ENCODE measurements at places on chromosomes 4 and X. TPM values are rescaled to one million over a fixed set of nuclear protein-coding genes. Genes with fewer than 3 reads are reported as not detected.

GRCh38 chrX:19005909-19006308 lies 22.0 kb upstream of the PHKA2 start:
- DNase-seq, result no peak

The ERCC6L gene
- 4.0 TPM for total RNA-seq

DNA sequence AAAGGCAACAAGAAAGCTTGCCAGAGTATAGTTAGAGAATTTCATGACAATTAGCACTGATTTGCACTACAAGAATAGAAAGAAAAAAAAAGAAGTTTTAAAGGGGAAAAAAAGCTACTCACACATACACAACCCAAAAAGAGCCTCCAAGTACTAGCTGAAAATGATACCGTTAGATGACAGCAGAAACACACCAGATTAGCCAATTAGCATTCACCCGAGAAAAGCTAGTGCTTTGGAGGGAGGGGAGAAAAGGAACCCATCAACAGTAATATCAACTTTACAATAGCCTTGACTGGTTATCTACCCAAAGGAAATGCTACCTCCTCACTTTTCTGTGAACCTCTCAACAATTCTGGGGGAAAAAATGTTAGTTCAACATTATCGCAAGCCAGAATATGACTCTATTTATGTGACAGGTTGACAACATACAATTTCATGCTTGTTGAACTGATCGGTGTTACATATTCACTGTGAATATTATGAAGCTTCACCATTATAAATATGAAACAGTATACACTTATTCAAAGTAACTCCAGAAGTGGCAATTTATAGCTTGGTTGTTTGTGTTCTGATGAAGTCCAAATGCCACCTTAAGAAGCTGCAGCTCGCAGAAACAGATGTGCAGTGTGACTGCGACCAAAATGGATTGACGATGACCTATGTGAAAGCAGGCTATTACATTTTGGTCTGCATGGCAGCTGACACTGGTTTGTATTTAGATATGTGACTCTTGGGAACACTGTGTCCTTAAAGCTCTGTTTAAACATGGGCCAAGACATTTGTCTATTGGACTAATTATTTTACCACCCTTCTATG lies 15.9 kb downstream of the PPARGC1A start:
- peak; percentile 68 for DNase-seq

- DNase-seq, result no peak
Observed at GRCh38 chr4:185872747-185873380, 60.9 kb upstream of the SORBS2 start.

DNA sequence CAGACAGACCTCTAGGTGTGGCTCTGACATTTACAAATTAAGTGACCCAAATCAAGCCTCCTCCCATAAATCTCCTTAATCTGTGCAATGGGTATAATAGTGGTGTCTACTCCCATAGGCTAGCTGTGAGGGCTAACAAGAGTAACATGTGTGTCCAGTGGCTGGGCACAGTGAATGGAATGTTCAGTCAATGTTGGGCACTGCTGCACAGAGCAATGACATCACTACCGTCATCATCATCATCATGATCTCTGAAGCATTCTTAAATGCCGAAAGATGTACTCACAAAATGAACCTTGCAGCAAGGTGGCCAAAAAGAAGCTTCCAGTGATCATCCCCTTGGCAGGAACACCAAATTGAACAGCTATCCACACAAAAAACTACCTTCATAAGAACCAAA lies 43.5 kb downstream of the CHRNA9 start:
- no peak for DNase-seq

GRCh38 chr4:172654457-172654856 lies 514.2 kb upstream of the GALNT7 start:
- no peak for DNase-seq

GRCh38 chrX:29580560-29580959 lies 634.8 kb upstream of the MAGEB2 start:
- DNase-seq, result no peak

DNA sequence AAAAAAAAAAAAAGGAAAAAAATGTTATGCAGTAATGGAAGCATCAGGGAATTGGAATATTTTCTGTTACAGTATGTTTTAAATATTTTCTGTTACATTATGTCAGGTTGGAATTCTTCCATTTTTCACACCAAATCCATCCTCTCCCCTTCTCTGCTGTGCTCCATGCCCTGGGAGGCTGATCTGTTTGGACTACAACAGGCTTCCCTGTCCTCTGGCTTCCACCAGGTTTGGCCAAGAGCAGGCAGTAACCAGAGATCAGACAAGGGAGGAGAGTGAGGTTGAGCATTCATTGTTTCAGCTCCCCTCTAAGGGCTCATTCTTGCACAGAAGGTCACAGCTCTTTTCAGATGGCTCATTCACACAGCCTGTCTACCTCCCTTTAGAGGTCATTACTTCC lies 11.7 kb upstream of the TMEM184C start:
- DNase-seq, result no peak

The PABPC5 gene
- 10.7 TPM for total RNA-seq

The SLC10A4 gene
- 1.8 TPM for total RNA-seq

The SLITRK4 gene
- total RNA-seq, result 8.1 TPM

DNA sequence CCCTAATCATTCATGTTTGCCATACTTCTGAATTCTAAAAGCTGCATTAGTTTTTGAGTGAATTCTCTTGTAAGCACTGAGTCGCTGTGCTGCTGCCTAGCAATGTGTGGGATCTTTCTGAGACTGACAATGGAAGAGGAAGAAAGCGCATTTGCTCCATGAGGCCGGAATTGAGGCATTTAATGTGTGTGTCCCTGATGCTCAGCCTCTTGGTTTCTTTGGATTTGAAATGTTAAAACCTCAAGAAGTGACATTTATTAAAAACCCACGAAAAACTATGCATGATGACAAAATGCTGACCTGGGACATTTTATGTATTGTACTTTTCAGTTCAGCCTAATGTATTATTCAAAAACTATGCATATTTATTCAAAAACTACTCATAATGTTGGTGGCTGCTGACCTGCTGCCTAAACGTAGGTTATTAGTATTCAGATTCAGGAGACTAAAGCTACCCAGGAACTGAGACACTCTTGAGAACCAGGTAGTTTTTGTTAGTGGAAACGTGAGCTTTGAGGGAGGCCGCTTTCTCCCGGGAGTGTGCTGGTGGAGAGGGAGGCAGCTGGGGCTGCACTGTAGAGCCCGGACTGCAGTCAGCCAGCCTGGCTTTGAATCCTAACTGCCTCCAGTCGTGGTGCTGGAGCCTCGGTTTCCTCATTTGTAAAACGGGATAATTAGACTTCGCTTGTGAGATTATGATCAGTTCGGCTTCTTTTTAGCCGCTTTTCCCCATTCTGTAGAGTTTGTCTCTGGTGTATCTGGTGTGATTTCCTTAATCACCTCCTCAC lies 11.3 kb downstream of the RGS12 start:
- no peak for DNase-seq

DNA sequence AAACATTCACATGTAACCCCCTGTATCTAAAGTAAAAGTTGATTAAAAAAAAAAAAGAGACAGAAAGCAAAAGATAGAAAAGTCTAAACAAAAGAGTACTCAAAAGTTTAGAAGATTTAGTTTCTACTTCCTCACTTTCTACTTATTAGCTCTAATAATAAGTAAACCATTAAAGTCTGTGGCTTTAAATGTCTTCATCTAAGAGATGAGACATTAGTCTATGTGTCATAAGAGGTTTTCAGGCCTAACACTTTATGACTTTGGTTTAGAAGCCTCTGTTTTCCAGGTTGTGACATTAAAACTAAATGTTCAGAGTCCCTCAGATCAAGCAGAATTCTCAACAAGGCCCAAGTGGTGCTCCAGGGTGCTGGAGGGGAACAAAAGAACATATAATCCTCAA lies 42.2 kb upstream of the GUCY1A1 start:
- DNase-seq, result no peak

Data from tongue (tissue), 3 donors.